ENCODE measurements at places on chromosomes 6 and 20.

- H3K4me1 ChIP-seq = peaks cover 12% of the 10 kb centered on the region
- no peaks in the 10 kb centered on the region for H3K36me3 ChIP-seq
- H3K27ac ChIP-seq = peak overlapping the region; percentile 9
Observed at GRCh38 chr6:45323656-45324224, 4.4 kb upstream of the RUNX2 start.

GRCh38 chr6:166872531-166873009, 83.8 kb downstream of the RNASET2 start:
- H3K27ac ChIP-seq = no peak overlapping the region
- no peak for ATAC-seq
- no peaks in the 10 kb centered on the region for H3K4me1 ChIP-seq
- H3K27me3 ChIP-seq = no peaks in the 10 kb centered on the region
- no peaks in the 10 kb centered on the region for H3K36me3 ChIP-seq

DNA sequence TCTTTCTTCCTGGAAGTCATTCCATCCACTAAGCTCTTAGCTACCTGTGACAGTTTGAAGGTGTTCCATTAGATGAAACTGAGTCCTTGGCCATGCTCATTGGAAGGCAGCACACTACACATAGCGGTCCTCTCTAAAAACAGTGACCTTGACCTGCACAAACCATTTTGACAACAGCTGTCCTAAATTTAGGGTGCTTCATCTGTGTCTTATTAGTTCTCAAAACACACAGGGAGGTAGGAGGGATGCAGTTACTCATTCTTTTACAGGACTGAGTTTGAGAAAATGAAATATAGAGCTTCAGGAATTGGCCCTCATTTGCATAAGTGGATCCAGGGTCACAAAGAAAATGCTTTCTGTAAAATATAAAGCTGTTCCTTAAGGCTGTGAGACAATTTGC, 20.4 kb upstream of the MAP3K4 start:
- no peak overlapping the region for H3K27ac ChIP-seq
- no peaks in the 10 kb centered on the region for H3K36me3 ChIP-seq

- ATAC-seq = no peak
- no peaks in the 10 kb centered on the region for H3K4me1 ChIP-seq
Observed at GRCh38 chr20:55132523-55132922, 657.1 kb downstream of the DOK5 start.

DNA sequence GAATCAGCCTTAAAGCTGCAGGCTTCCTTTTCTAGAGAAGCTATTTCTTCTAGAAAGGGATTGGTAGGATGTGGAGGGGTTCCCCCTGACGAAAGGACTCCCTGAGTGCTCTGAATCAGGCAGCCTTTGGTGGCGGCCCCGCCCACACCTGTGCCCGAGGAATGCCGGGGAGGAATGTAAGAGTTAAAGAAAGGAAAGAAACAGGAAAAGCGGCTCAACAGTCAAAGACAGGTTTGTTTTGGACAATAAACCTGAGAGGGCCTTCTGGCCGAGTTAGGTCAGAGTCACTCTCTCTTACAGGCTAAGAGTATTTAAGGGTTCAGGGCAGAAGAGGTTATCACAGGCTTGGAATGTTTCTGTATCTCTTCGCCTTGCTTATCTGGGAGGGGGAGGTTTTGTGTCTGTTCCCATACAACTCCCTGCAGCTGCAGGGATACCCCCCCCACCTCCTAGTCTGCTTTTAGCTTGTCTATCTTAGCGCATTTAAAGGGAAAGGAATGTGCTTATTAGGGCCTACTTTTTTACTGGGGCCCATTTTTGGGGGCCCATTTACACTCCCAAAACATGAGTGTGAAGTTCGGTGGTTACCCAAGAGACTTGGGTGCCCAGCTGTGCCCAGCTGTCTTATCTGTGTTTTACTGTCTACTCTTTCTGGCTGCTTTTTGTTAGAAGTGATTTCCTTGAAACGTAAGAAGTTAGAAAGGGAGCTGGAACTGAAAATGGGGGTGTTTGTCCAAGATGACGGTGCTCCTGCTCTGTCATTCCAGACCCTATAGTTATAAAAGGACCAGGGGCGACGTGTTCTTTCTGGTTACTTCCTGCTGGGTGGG, 32.8 kb downstream of the DYNLT1 start:
- no peaks in the 10 kb centered on the region for H3K4me1 ChIP-seq
- H3K27me3 ChIP-seq = no peaks in the 10 kb centered on the region
- H3K36me3 ChIP-seq = peaks cover 96% of the 10 kb centered on the region
- no peak for ATAC-seq

DNA sequence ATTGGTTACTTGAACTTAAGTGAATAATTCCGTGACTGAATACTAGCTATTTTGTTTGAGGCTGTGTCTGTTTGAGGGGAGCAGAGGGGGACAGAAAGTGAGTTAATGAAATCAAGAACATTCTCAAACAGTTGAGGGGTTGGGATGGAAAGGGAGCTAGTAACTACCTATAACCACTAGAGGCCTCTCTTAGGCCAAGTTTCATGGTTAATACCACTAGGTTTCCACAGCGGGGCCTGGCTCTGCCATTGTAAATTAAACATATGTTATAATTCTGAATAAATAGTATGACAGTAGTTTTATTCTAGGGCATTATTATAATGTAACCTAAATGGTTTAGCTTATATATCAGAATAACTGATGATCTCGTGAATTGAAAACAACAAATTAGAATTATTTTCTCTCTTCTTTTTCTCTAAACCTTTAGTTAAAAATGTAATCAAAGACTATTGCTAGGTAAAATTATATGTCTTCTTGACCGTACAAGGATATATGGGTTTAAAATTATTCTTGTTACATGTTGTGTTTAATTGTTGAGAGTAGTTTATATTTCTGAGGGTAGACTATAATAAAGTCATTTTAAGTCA, 108.1 kb downstream of the BCKDHB start:
- H3K36me3 ChIP-seq = peaks cover 2% of the 10 kb centered on the region
- H3K4me3 ChIP-seq = no peak overlapping the region
- H3K27ac ChIP-seq = no peak overlapping the region
- ATAC-seq = peak; percentile 51
- H3K4me1 ChIP-seq = peaks cover 5% of the 10 kb centered on the region
- no peaks in the 10 kb centered on the region for H3K27me3 ChIP-seq

DNA sequence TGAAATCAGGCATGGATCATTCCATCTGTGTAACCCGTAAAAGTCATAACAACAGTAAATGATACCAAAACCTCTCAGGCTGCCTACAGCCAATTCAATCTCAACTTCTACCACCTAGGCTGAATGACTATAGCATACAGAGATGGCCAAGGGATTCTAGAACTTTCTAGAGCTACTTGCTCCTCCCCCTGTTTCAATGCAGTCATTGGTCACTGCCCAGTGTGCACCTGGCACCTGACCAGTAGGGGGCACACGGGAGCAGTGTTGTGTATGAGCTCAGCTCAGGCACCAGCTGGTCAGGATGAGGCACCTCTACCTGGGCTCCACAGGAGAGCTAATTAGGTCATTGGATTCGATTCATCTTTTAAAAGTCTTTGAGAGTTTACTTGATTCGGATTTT, 86.2 kb downstream of the PLEKHG1 start:
- H3K36me3 ChIP-seq = no peaks in the 10 kb centered on the region
- no peaks in the 10 kb centered on the region for H3K27me3 ChIP-seq
- H3K27ac ChIP-seq = no peak overlapping the region
- no peak overlapping the region for H3K4me3 ChIP-seq
- peak; percentile 97 for ATAC-seq
- H3K4me1 ChIP-seq = no peaks in the 10 kb centered on the region
